Ammon's horn (tissue), 1 donor: ENCODE measurements at places on chromosomes 6 and 20.

- DNase-seq = no peak
These were observed 73.9 kb downstream of the WDR27 start for GRCh38 chr6:169627736-169628607.

DNA sequence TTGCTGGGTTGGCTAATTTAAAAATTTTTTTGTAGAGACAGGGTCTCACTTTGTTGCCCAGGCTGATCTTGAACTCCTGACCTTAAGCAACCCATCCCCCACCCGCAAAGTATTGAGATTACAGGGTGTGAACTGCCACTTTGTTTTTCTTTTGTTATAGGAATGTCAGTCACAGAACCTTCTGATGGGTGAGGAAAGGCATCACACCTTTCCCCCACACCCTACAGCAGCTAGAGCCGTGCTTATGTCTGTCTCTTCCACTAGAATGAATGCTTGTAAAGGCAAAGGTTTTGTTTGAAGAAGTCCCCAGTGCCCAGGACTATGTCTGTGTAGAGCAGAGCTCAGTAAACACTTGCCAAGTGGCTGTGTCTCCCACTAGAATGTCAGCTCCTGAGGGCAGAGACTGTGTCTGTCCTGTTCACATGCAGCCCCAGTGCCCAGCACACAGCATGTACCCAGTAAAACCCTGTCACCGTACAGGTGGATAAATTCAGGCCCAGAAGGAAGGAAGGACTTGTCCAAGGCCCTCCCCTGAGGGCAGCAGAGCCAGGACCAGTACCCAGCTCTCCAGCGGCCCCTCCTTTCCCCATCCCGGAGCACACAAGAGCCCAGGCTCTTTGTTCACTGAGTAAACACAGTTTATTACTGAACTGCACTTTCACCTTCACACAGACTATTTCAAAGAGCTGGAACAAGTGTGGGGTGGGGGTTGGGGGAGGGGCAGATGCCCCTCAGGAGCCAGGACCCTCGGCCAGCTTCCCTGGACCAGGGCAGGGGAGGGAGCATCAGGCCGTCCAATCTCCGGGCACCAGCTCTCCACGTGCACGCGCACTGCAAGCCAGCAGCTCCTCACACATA is 26.4 kb downstream of the COX4I2 start:
- peak; percentile 70 for DNase-seq

- no peak for DNase-seq
These were observed 7.9 kb downstream of the EXOC2 start for GRCh38 chr6:684831-685636.

DNA sequence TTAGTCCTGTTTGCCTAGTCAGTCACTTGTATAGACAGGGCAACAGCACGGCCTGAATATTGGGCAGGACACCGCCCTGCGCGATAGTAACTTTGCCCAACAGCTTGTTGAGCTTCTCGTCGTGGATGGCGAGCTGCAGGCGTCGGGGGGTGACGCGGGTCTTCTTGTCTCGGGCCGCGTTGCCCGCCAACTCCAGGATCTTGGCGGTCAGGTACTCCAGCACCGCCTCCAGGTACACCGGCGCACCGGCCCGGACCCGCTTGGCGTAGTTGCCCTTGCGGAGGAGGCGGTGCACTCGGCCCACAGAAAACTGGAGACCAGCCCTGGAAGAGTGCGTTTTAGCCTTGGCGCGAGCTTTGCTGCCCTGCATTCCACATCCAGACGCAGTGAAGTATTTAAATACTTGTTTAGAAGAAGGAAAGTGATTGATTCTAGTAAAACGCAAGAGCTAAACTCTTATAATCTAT is 92.8 kb upstream of the BTN3A2 start:
- DNase-seq = peak; percentile 7

DNA sequence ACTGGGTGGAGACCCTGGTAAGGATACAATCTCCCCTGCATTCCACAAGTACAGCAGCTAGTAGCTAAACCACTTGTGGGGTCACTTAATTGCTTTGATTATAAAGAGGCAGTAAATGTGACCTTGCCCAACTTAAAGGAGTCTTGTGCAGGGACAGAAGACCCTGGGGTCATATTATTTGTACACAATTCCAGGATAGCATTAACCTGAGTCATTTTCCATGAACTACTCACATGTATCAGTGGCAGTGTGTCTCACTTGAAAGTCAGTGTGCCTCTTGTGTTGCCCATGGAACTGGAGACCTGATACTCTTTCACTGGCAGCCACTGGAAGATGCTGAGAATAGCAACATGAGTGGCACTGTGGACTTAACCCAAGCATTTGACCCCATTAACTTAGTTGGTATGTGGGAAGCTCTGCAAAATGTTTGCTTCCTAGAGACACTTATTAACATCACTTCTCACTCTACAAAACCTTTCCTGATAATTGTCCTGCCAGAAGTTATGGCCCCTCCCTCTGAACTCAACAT is 28.9 kb downstream of the CLIC5 start:
- no peak for DNase-seq

DNA sequence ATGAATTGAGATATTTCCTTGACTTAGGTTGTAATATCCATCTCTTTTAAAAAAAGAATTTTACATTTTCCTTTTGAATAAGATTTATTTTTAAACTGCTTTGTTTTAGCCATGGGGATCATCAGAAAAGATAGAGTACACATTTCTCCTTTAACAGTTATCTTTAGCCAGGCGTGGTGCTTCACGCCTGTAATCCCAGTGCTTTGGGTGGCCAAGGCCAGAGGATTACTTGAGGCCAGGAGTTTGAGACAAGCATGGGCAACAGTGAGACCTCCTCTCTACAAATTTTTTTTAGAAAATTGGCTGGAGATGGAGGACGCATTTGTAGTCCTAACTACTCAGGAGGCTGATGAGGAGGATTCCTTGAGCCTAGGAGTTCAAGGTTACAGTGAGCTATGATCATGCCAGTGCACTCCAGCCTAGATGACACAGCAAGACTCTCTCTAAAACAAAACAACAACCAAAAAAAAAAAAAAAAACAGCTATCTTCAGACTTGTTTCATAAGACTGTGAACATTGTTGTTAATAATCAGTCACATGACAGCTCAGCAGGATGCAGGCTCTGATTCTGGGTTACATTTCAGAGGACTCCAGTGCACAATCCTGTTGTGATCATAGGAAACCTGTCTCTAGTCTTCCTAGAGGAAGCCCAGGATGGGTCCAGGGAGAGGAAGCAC is 2.0 kb upstream of the SLC17A3 start:
- DNase-seq = no peak

DNA sequence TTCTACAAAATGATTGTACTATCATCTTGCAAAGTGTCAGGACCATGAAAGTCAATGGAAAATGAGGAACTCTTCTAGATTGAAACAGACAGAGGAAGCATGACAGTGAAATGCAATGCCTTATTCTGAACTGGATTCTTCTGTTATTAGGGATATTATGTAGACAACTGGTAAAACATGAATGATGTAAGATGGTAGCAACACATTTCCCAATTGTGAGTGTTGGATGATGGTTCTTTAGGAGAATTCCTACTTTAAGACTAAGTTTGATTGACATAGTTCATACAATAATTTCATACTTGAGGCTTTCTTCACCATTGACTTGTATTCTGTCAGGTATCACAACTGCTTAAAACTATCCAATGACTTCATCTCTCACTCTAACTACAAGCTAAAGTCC is 4.5 kb downstream of the UBE3D start:
- DNase-seq = no peak

DNA sequence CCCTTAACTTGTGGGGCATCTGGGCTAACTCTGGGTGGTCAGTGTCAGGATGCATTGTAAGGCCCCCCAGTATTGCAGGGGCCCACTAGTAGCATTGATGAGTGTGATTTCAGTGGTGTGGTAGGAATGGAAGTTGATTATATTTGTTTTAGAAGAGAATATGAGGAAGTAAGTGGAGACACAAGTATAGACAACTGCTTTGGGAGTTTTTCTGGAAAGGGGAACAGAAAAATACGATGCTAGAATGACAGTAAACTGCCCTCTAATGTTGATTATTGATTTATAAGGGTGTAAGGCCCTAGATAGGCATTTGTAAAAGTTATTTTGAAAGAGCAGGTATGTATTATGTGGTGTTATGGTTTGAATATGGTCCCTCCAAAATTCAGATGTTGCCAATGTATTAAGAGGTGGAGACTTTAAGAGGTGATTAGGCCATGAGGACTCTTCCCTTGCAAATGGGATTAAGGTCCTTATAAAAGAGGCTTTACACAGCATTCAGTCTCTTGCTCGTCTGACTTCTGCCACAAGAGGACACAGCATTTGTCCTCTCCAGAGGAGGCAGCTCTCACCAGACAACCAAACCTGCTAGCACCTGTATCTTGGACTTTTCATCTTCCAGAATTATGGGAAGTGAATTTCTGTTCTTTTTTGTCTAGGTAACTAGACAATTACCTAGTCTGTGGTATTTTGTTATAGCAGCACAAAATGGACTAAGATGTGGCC is 135.9 kb upstream of the DTNBP1 start:
- DNase-seq = no peak

- DNase-seq = no peak
These were observed 67.9 kb downstream of the SMOC2 start for GRCh38 chr6:168508903-168509302.

DNA sequence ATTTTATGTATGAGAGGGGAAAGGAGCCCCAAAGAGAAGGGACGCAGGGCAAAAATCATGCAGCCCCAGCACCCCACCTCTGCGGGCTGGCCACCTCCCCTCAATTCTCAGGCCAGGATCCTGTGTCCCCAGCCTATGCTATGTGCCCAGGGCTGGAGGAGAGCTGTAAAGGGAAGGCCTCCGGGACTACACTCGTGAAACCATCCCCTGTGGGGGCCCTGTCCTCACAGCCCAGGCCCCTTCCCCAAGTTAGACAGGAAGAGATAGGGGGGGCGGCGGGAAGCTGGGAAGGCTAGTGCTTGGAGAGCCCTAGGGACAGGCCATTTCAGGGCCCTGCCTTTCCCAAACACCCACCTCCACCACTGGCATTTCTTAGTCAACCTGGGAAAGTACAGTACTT is 1.4 kb upstream of the COL11A2 start:
- no peak for DNase-seq

DNA sequence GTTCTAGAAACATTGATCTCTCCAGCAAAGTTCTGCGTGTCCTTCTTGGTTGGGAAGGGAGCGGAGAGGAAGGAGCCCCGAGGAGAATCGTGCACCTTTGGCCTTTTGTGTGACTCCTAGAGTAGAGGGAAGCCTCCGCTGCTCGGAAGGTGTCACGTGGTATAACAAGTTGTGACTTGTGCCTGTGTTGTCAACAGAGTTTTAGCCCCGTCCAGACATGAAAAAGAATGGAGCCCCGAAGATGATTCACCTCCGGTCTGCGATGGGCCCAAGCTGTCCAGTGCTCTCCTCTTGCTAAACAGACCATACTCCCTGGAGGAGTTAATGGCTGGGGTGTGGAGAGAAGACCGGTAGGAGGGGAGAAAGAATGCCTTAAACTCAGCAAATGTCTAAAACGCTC is 7.0 kb downstream of the EYA2 start:
- no peak for DNase-seq

DNA sequence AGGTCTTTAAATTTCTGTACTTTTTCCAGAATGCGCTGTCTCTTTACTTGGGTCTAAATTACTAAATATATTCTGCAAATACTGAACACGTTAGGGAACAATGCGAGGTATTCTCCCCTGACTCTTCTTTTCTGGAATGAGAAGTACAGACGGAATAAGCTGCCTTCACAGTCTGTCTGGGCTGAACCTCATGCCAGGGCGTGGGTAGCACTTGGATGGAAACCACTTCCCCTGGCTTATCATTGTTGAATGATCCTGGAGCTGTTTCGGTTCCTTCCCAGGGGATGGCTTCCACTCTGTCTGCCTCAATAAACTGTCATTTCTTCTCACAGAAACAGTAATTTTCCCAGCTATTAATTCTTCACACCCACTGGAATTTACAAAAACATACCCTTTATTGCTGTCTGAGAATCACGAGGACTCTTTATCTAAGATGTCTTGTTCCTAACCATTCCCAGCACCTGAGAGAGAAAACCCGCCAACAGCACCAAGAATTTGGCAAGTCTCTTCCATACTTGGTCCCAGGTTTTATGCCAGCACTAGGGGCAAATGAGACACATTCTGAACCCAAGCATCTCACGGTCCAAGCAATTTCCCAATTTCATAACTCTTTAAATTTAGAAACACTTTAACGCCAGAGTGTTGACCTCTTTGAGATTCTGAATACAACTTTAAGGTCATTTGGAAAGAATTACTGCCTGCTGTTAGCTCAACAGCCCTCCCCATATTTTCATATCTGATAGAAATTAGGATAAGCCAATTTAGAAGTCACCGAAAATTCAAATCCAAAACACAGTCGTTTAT is 43.2 kb upstream of the ADGRF5 start:
- no peak for DNase-seq

- DNase-seq = no peak
These were observed 112.6 kb downstream of the TMEM170B start for GRCh38 chr6:11650025-11650696.
